ENCODE measurements at places on chromosomes 13 and 19.

DNA sequence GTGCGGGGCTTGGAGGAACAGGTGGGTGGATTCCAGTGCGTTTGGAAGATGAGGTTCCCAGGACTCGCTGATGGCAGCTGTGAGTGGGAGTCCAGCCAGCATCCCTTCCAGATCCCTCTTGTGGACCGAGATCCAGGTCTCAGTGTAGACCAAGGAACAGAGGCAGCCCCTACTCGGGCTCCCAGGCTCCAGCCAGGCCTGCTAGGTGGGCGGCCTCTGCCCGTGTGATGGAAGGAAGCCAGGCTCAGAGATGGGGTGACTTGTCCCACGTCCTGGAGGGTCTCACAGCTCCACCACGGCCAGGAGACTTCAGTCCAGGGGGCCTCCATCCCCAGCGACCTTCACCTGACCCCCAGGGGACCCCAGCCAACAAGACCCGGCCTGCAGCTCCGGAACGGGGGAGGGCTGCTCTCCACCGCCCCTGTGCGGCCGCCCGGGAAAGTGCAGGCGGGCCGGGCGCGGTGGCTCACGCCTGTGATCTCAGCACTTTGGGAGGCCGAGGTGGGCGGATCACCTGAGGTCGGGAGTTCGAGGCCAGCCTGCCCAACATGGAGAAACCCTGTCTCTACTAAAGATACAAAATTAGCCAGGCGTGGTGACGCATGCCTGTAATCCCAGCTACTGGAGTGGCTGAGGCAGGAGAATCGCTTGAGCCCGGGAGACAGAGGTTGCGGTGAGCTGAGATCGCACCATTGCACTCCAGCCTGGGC, 729 bp upstream of the MADCAM1 start:
- H3K4me3 ChIP-seq, result no peak overlapping the region
- H3K27ac ChIP-seq, result no peak overlapping the region
- H3K27me3 ChIP-seq, result no peaks in the 10 kb centered on the region
- no peak for DNase-seq
- H3K36me3 ChIP-seq, result no peaks in the 10 kb centered on the region
- peaks cover under 1% of the 10 kb centered on the region for H3K4me1 ChIP-seq

DNA sequence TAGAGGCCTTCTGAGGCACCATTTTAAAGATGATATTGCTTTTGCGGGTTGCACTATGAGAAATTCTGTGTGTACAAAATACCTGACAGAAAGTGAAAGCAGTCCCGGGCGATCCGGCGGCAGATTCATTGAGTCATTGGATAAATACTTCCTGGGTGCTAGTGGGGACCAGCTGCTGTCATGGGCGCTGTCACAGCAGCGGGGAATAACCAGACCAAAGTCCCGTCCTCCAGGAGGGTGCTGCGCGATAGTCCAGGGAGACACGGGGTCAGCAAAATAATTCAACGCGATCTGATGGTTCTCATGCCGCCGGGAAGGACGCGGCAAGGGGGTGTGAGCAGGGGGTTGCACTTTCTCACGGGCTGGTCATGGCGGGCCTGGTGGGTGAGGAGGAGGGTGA, 13.5 kb downstream of the ZFR2 start:
- no peaks in the 10 kb centered on the region for H3K27me3 ChIP-seq
- no peaks in the 10 kb centered on the region for H3K4me1 ChIP-seq
- DNase-seq, result no peak
- H3K27ac ChIP-seq, result no peak overlapping the region
- H3K36me3 ChIP-seq, result no peaks in the 10 kb centered on the region
- H3K4me3 ChIP-seq, result no peak overlapping the region

GRCh38 chr13:114122127-114122511, 10.3 kb downstream of the RASA3 start:
- H3K4me1 ChIP-seq, result peaks cover 12% of the 10 kb centered on the region
- no peak overlapping the region for H3K4me3 ChIP-seq
- no peak for DNase-seq
- H3K36me3 ChIP-seq, result peaks cover 14% of the 10 kb centered on the region
- no peaks in the 10 kb centered on the region for H3K27me3 ChIP-seq
- no peak overlapping the region for H3K27ac ChIP-seq

DNA sequence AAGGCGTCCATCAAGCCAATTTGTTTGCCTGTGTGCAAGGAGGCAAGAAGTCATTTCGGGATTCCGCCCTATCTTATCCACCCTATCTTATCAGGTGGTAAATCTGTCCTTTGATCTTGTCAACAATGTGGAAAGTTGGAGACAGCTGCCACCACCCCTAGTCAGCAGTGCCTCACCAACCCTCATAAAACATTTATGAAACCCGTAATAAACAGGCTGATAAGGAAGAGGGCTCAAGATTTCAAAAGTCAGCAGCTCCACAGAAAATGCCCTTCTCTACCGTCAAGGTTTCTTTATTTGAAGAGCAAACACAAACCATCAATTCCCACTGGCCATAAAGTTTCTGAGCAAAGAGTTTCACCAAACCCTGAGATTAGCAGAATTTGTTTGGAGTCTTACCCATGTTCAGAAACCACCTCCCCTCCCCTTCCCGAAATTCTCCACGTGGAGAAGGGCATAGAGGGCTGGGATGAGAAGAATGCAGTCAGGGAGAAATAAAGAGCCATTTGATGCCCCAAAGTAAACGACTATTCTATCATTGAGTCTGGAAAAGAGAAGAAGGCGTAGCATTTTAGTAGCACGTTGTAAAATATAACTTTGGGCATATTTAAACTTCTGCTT, 196.0 kb upstream of the GPR12 start:
- peak; percentile 11 for DNase-seq
- no peak overlapping the region for H3K27ac ChIP-seq
- peaks cover 12% of the 10 kb centered on the region for H3K27me3 ChIP-seq
- H3K4me3 ChIP-seq, result no peak overlapping the region
- H3K4me1 ChIP-seq, result peaks cover 8% of the 10 kb centered on the region
- no peaks in the 10 kb centered on the region for H3K36me3 ChIP-seq

DNA sequence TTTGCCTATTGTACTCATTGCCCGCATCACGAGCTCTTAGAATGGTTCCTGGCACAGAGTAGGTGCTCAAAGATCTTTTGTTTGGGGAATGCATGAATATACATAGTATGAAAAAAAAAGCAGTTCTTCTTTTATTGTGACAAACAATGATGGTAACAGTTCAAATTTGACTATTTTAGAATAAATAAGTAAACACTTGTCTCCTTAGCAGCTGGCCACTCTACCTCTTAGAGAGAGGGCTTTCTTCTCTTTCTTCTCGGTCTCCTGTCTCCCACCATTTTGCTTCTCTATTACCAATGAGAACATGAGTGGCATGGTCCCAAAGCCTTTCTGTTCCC, 639 bp upstream of the SLAIN1 start:
- DNase-seq, result no peak
- H3K4me1 ChIP-seq, result peaks cover 23% of the 10 kb centered on the region
- H3K27me3 ChIP-seq, result peaks cover 21% of the 10 kb centered on the region
- no peak overlapping the region for H3K27ac ChIP-seq
- no peak overlapping the region for H3K4me3 ChIP-seq

GRCh38 chr13:98438246-98439125, 138.4 kb downstream of the STK24 start:
- no peaks in the 10 kb centered on the region for H3K4me1 ChIP-seq
- H3K27ac ChIP-seq, result no peak overlapping the region
- peaks cover 2% of the 10 kb centered on the region for H3K27me3 ChIP-seq

DNA sequence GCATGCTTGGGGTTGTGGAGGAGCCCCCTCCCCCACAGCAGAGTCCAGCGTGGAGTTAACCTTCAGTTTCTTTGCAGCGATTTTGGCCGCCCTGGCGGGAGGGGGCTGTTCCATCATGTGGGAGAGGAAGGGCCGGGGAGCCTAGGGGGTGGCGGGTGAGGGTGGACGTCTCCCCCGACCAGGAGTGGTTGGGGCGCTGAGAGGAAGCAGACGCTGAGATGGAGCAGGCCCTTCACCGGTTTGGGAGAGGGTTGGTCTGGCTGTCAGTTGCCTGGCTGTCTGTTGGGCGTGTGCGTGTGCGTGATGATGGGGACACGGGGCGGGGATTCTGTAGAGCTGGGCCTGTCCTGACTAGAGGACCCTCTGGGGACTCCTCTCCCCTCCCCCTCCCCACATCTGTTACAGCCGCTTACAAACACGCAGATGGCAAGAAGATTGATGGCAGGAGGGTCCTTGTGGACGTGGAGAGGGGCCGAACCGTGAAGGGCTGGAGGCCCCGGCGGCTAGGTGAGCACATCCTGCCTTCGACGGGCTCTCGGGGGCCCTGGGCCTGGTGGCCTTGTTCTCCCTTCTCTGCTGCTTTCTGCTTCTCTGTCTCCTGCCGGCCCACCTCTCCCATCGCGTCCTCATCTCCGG, 9.8 kb upstream of the LIN7B start:
- H3K4me1 ChIP-seq, result no peaks in the 10 kb centered on the region
- H3K4me3 ChIP-seq, result no peak overlapping the region
- no peak overlapping the region for H3K27ac ChIP-seq

DNA sequence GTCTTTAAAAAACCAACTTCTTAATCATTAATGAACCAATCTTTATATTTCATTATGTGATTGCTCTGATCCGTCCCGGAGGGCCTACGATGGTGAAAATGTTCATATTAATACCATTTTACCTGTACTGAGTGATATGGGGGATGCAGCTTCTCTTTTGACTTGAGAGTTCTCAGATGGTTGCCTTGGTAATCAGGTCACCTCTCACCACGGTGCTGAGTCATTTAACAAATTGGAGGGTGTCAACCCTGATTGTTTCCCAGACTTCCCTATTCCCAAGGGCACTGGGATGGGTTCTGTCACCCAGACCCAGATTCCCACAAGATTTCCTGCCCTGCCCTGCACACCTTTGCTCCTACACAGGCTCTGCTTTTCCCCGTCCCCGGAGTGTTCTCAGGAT, 128.5 kb upstream of the TMTC4 start:
- no peak for DNase-seq
- no peaks in the 10 kb centered on the region for H3K4me1 ChIP-seq
- no peak overlapping the region for H3K27ac ChIP-seq
- H3K36me3 ChIP-seq, result no peaks in the 10 kb centered on the region
- peaks cover 9% of the 10 kb centered on the region for H3K27me3 ChIP-seq
- no peak overlapping the region for H3K4me3 ChIP-seq

DNA sequence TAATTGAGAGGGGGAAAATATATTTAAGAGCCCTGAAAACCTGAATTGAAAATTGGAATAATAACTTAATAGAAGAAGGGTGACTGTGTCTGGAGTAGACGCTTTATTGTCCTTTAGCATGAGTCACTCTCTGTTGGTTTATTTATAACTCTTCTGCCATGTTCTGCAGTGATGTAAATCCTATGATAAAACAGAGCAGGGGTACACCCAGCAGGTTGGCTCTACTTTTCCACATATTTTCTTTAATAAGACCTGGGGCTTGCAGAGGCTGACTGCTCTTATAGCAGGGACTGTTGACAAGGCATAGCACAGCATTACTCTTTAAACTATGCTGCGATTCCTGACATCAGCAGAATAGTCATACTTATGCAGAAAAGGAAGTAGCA, 389.9 kb upstream of the PCDH9 start:
- no peak overlapping the region for H3K27ac ChIP-seq
- no peak overlapping the region for H3K4me3 ChIP-seq
- no peaks in the 10 kb centered on the region for H3K36me3 ChIP-seq
- H3K4me1 ChIP-seq, result no peaks in the 10 kb centered on the region
- H3K27me3 ChIP-seq, result no peaks in the 10 kb centered on the region

GRCh38 chr13:86572115-86572514, 772.9 kb upstream of the SLITRK6 start:
- no peaks in the 10 kb centered on the region for H3K4me1 ChIP-seq
- H3K4me3 ChIP-seq, result no peak overlapping the region
- no peaks in the 10 kb centered on the region for H3K27me3 ChIP-seq
- no peak for DNase-seq
- no peaks in the 10 kb centered on the region for H3K36me3 ChIP-seq

DNA sequence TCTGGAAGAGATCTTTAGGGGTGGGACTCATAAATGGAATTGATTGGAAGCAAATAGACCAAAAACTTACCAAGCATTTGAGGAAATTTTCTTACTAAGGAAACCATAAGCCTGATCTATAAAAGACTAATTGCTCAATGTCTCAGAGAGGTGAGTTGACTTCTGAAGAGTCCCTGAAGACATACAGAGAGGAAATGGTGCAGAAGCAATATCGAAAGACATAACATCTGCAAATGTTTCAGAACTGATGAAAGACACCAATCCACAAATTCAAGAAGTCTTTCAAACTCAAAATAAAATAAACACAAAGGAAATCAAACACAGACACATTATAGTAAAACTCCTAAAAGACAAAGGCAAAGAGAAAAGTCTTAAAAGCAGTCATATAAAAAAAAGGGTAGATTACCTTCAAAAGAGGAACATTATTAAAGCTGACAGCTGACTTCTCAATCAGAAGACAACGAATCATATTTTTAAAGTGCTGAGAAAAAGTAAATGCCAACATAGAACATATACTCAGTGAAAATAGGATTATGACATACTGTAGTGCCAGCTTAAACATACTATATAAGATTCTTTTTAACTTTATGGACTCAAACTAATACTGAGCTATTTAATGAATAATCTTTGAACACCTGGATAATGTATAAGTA, 45.4 kb upstream of the CALM3 start:
- no peak for DNase-seq
- H3K27me3 ChIP-seq, result no peaks in the 10 kb centered on the region
- H3K36me3 ChIP-seq, result no peaks in the 10 kb centered on the region

DNA sequence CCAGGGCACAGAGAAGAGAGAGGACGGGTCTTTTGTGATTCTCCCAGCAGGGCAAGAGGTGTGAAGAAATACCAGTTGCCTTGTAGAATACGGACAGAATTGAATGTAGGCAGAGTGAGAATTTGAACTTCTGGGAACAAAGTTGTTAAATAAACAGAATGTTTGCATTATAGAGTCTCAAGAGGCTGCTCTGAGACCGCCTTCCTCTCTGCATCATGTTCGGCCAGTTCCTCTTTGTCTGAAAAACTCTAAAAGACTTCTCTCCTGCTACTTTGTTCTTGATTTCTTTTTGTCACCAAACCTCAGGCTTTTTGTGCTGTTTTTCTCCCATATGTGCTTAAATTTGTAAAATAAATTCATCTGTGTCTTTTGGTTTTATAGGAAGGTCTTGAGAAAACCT, 256.4 kb downstream of the DLEU7 start:
- no peaks in the 10 kb centered on the region for H3K36me3 ChIP-seq
- H3K4me1 ChIP-seq, result peaks cover 57% of the 10 kb centered on the region
- DNase-seq, result no peak
- no peak overlapping the region for H3K4me3 ChIP-seq
- peak overlapping the region; percentile 8 for H3K27ac ChIP-seq
- no peaks in the 10 kb centered on the region for H3K27me3 ChIP-seq

- no peak overlapping the region for H3K4me3 ChIP-seq
- no peaks in the 10 kb centered on the region for H3K27me3 ChIP-seq
- no peaks in the 10 kb centered on the region for H3K4me1 ChIP-seq
- H3K27ac ChIP-seq, result no peak overlapping the region
- no peak for DNase-seq
Measured at GRCh38 chr13:100347968-100348367, 240.6 kb downstream of the GGACT start.

Data from DND-41 (cell line).